ENCODE measurements at places on chromosomes 5 and 9.

- no peak for DNase-seq
These were observed 197.1 kb downstream of the NR3C1 start for GRCh38 chr5:143206196-143207053.

DNA sequence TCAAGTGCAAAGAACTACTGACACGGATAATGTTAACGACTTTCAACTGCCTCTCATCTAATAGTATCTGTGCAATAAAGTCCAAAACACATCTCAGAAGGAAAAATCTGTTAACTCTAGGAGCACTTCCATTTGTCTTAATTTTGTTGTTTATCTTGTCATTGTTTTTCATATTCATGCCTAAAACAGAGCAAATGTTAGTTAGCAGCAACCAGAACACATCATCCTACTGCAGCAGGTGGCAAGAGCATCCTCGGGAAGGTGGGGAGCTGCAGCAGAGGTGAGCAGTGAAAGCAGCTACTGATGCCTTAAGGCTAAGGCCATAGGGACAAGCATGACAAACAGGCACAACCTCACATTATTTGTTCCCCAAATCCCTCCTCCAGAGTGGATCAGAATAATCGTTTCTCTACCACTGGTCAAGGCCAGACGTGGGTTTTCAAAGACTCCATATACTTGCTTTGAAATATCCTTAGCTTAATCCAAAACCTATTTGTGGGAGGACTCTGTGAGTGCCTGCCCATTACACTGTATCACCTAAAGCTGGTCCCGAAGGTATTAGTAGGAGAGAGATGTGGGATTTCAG, 1.0 kb downstream of the HMGCS1 start:
- DNase-seq = no peak

GRCh38 chr5:136511046-136511445, 145.7 kb upstream of the TRPC7 start:
- DNase-seq = no peak

DNA sequence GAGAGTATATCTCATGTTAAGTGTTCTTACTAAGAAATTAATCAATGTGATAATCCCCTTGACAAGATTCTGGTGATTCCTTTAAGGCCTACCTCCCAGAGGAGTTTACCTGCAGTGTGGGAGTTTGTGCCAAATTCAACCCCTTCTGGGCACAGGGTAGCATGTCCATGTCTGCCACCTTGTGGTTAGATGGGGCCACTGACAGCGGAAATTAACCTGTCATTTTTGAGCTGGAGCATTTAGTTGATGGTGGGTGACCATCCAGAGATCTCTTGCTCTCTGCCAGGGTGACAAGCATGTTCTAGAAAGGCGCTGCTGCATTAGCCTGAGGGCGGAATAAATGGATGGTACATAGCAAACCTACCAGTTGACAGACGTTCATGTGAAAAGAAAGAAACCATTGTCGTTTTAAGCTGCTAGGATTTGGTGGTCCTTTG, 132.2 kb downstream of the FBXO4 start:
- peak; percentile 48 for DNase-seq

DNA sequence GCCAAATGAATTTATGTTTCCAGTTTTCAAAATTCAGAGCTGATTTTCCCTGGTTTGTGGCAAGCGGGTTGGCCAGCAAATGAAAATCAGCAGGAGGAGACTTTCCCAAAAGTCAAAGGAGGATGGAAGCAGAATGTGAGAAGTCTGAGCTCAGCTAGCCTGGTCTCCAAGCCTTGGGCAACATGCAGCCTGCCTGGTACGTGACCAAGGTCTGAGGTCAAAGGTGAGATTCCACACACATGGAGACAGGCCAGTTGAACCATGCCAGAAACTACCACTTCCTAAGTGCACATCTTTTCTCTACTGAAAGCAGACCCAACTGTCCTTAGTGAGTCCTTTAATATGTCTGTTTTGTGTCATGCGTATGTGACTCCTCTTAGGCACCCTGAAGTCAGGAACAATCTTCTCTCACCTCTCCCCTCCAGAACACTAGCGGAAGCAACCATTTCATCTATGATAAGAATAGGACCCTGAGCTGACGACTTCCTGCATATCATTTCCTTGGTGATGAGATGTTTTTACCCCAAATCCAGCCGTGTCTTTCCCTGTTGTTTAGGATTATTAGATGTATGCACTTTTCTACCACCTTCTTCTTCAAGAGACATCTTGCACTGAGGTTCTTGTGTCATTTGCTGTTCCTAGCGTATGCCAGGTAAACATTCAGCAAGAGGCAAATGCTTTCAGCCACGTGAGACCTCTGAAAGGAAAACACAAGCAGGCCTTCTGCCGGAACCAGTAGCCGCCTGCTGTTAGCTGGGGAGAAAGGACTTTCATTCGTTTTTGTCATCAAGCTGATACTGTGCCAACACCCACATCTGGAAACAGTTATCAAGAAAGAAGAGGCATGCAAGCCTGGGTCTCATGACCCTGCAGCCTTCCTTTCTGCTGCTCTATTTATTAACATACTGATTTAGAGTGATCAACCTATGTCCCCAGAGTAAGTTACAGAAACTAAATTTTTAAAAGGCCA, 9.7 kb upstream of the TGFBI start:
- no peak for DNase-seq

- DNase-seq = no peak
These were observed 9.6 kb downstream of the NDST1 start for GRCh38 chr5:150517272-150518152.

- DNase-seq = no peak
These were observed 9.2 kb upstream of the IL12B start for GRCh38 chr5:159339460-159339859.

DNA sequence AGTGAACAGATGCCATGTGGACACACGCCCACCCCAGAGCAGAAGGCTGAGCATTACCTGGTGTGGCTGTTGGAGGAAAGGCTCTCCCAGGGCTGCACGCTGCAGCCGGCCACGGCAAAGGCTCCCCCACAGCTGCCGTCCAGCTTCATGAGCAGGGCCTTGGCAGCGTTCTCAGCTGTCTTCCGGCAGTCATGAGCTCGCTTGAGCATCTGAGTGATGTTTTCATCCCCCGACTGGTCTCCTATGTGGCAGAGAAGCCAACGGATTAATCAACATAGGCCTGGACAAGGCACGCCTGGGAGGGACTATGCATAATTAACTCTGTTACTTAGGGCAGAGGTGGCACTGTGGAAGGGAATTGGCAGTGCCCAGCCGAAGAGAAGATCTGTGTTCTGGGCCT, 87.3 kb downstream of the DCP2 start:
- no peak for DNase-seq

DNA sequence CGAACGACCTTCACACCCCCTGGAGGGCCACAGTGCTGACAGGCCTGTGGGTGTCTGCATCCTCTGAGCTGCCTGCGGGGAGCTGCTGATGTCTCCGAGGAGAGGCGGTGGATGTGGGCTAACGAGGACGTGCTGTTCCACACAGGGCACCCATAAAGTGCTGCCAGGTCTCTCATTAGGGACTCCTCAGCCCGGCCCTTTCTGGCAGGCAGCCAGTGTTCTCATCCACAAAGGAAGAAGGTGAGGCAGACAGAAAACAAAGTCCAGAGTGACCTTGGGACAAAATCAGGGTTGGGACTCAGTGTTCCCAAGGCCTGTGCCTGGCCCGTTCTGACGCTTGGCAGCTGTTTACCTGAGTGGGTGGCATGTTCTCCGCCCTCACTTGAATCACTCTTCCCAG, 29.3 kb downstream of the CARTPT start:
- no peak for DNase-seq

DNA sequence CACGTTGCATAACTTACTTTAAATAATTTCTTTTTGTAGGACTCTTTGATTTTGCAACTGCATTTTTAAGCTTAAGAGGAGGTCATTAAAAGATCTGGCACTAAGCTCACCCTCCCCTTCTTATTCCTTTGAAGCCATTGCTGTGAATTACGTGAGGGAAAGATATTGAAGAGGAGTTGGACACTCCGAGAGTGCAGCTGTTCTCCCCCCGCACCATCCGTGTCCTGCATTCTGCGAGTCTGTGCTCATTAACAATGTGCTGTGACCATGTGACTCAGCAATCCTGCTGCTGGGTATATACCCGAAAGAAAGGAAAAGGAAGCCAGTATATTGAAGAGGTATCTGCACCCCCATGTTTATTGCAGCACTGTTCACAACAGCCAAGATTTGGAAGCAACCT, 40.0 kb downstream of the NXNL2 start:
- no peak for DNase-seq

GRCh38 chr9:120452631-120453030, 127.3 kb downstream of the CDK5RAP2 start:
- no peak for DNase-seq

DNA sequence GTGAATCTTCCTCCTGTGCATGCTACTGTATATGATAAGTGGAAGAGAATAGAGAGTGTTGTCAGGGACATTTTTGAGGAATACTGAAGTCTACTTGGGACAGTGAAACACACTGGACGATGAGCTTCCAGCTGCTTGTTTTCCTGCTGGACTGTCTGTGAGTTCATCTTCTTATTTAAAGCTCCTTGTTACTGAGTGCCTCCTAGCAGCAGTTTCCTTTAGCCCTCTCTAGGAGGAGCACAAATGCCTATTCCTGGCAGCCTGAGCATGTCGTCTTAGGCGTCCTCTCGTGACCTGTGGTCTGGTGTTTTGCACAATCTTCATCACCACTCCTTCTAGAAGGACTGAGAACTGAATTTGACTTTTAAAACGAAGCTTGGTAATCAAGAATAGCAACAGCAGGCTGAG, 43.8 kb downstream of the ANKRD33B start:
- no peak for DNase-seq

DNA sequence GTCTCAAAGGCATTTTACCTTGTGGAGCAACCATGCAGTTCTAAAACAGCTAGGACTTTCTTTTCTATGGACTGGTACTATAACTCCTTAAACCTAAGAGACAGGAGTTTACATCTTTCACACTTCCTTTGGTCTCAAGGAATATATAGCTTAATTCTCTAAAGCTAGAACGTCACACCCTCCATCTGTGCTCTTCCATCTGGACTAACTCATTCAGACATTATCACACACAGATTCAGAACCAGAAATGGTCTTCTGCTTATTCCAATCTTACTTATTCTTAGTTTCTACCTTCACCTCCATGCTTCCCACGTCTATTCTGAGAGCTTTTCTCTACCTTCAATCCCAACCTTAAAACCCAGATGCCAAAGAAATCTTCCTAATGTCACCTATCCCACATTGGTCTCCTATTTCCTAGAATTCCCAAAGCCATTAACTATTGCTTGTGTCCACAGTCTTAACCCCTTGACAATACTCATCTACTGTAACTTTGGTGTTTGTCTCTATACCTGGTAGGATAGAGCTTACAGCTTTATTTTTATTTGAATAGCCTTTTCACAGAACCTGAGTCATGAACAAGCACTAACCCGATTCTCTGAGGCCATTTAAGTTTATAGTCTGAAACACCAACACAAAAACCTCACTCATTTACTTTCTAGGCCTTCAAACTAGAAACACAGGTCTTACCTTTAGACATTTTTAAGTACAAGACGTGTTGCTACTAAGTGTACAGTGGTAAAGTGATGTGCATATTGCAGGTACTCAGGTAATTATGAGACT, 22.8 kb downstream of the CSNK1A1 start:
- DNase-seq = no peak

- peak; percentile 78 for DNase-seq
These were observed 1111.8 kb downstream of the TAF11L14 start for GRCh38 chr5:18745988-18746615.

DNA sequence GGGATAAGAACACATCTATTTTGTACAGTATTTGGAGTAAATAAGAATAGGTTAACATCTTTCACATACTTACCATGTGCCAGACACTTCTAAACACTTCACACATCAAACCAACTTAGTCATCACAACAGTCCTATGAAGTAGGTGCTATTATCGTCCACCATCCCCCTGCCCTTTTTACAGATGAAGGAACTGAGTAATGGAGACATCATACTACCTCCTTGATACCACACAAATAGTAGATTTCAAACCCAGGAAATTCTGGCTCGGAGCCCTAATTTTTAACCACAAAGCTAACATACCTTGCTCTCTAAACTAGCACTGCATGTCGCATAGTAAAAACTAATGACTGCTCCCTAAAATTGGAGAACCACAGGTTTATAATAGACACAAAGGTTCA, 4.2 kb upstream of the ZNF366 start:
- DNase-seq = no peak

DNA sequence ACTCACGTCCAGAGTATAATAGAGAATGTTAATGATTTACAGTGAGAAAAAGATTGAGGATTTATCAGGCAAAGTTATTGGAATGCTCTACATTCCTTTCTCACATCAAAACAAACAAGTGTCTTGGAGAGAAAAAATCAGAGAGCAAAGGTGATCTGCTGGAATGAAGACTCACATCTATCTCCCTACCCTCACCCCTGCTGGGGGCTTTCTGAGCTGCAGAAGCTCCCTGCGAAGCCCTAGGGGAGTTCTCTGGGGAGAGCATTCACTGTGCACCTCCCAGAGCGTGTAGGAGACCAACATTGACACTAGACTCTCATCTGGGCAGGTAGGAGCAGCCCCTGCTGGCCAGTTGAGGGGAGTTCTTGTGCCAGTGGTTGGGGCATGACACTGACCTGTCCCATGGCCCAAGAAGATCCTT, 76.6 kb upstream of the ADAMTS16 start:
- DNase-seq = no peak

GRCh38 chr5:4083591-4084337, 488.1 kb downstream of the IRX1 start:
- no peak for DNase-seq

GRCh38 chr5:3347741-3348140, 247.9 kb upstream of the IRX1 start:
- no peak for DNase-seq

DNA sequence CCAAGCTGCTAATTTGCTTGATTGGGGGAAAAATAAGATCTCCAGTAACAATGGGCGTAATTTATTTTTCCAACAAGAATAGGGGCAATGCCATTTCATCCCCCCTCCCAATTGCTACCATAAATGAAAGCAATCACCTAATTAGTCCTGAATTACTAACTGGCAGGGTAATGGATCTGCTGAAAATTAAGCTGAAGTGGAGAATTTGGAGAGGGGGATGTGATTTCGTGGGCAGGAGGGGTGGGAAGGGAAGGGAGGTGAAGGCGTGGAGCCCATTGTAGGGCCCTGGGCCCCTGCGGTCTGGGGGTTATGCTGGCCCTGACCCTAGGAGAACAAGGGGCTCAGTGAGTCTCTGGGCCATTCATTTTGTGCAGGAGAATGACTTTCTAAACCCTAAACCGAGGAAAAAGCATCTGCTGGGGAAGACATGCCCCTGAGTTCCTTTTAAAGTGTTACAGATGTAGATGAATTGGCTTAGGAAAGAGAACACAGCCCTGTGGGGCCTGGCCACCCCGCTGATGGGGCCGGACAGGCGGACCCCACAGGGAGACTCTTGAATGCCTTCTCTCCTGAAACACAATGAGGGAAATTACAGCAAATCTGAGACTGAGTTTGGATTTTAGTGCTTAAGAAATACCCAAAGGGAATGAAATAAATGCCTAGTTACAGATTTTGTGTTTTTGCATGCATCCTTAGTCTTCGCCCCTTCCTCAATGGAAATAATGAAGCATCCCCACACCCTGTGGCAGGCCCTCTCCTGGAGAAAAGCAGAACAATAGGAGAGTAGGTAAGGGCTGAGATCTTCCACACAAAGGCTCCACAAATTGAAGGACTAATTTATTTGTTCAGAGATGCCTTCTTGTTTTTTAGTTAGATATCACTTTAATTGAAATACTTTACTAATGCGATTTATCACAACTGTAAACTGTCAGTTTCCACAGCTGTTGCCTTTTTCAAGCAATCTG, 143.2 kb downstream of the PSAT1 start:
- no peak for DNase-seq

- DNase-seq = no peak
These were observed 16.9 kb downstream of the ANKRD33B start for GRCh38 chr5:10580531-10581423.

GRCh38 chr5:171316258-171317121, 7.4 kb downstream of the TLX3 start:
- DNase-seq = no peak

Data from Panc1 (cell line).